ENCODE measurements at places on chromosomes 1 and 21.

GRCh38 chr1:31181515-31182343 lies 58.0 kb downstream of the NKAIN1 start:
- DNase-seq, result peak; percentile 56

DNA sequence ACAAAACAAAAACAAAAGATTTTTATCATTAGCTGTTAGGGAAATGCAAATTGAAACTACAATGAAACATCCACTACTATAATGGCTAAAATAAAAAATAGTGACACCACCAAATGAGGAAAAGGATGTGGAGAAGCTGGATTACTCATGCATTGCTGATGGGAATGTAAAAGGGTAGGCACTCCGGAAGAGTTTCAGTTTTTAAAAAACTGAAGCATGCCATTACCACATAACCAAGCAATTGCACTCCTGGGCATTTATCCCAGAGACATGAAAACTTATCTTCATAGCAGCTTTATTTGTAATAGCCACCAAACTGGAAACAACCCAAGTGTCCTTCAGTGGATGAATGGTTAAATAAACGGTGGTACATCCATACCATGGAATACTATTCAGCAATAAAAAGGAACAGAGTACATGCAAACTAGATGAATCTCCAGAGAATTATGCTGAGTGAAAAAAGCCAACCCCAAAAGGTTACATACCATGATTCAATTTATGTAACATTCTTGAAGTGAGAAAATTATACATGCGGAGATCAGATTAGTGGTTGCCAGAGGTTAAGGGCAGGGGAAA lies 14.5 kb upstream of the CFAP298 start:
- no peak for DNase-seq

DNA sequence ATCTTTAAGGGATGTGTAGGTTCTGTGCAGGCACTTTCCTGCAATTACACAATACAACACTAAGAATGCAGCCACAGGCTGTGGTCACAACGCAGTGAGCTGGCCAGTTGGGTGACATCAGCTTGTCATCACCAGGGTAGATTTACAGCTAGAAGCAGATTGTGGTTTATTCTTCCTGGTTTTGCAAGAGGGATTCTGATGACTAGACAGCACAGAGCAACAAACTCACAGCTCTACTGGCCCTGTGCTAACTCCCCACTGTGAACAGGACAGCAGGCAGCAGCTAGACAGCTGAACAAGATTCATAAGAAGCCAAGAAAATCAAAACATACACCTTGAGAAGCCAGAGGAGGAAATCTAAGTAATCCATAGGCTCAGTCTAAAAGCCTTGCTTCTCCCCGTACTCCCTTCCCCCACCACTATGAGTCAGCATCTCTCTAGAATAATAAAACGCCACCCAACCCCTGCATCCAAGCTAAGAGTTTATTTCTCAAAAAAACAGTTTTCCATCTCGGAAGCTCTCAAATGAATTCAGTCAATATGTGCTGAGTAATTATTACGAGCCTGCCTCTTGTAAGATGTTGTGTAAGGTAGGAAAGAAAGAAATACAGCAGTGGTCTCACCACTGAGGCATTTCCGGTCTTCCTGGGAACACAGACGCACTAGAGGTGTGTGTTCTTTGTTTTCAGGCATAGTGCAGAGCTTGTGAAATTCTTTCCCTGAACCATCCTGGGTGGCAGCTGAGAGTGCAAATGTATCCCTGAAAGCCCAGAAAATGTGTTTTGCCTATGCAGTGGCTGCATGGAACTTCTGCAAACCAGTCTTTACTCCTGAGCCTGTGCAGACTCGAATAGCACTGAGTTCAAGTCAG lies 162.8 kb downstream of the NTPCR start:
- DNase-seq, result peak; percentile 96

- DNase-seq, result peak; percentile 96
Measured at GRCh38 chr1:33300673-33301072, 20.2 kb downstream of the A3GALT2 start.

DNA sequence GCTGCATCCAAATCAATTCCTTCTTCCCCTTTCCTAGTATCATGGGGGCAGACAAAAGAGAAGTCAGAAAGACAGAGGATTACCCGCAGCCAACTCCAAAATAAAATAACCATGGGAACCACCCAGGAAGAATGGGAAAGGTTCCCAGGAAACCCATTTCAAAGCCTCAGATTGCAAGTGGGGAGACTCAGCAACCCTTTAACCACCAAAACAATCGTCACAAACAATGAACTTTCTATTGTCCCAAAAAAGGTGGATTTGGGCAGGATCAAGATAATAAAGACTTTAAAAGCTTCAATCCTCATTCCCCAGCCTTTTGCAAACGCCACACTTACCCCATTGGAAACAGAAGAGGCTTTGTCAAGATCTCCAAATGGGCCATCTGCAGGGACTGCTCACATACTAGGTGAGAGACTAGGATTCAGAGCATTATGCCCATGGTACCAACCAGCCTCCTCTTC lies 5.1 kb downstream of the TIAM1 start:
- no peak for DNase-seq

GRCh38 chr1:22529901-22530621 lies 33.2 kb upstream of the EPHA8 start:
- DNase-seq, result peak; percentile 35

DNA sequence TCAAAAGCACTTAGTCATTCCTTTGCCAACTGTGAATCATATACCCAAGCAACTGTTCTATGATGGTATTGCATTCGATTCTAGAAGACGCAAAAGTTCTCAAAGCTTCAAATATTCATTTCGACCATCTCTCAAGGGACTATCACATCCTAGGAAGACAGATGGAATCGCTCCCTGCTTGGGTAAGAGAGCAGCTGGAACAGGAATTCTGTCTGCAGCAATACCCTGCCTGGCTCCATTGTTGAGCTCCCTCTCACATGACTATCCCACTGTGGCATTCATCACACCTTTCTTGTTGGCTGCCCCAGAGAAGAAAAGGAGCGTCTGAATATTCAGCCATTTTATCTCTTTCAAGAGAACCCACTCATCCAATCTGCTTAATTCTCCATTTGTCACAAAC lies 397.7 kb downstream of the NTNG1 start:
- DNase-seq, result no peak

- no peak for DNase-seq
Measured at GRCh38 chr21:46117586-46118315, 19.8 kb downstream of the COL6A2 start.

- DNase-seq, result no peak
Measured at GRCh38 chr1:96445302-96445701, 276.3 kb upstream of the PTBP2 start.

- DNase-seq, result peak; percentile 1
Measured at GRCh38 chr1:58209575-58209974, 337.0 kb downstream of the OMA1 start.

- DNase-seq, result peak; percentile 49
Measured at GRCh38 chr1:61951731-61952580, 209.7 kb downstream of the PATJ start.

GRCh38 chr1:100320311-100321099 lies 31.8 kb upstream of the CDC14A start:
- no peak for DNase-seq

GRCh38 chr1:239914751-239915231 lies 176.9 kb upstream of the FMN2 start:
- DNase-seq, result peak; percentile 82

DNA sequence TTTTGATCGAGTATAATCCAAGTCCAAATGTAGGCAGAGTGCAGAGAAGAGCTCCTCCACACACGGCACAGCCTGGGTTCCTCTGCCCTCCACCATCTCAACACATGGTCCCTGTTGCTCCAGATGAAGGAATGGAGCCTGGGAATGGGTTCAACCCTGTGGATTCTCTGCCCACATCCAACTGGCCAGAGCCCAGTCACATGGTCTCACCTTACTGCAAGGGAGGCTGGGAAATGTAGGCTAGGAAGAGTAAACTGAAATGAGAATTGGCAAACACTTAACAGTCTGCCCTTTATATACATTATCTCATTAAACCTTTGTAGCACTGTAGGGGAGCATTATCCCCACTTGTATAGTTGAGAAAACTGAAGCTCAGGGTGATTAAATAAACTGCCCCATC lies 60.1 kb upstream of the RAB4A start:
- DNase-seq, result no peak

GRCh38 chr1:181778640-181779260 lies 282.8 kb downstream of the ZNF648 start:
- DNase-seq, result no peak

DNA sequence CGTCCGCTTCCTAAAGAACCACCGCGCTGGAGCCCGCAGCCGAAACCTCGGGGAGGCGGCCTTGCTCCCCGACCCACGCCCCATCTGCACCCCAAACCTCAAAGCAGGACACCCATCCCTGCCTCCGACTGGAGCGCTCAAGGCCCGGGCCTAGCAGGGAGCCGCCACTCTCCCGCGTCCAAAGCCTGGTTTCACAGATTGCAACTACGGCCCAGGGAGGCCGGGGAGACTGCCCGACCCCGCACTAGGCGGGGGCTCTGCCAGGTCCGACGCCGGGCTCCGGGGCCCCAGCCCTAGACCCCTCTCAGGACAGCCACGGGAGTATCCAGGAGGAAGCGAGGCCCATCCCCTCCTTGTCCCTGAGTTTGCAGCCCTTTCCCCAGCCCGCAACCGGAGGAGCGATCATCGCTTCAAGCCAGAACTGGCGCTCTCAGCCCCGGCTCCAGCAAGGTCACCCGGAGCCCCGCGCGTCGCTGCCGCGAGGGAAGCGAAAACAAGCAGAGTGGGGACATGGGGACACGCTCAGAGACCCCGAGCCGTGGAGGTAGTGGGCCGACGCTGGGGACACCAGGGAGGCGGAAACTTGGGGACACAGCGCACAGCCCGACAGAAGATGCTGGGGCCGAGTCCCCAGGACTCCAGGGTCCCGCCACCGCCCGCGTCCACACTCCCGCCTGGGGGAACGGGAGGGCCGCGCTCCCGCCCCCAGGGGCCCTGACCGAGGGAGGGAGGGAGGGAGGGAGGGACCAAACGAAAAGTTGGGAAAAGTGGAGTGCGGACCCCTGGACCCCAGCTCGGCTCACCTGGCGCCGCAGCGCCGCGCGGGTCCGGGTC lies 433 bp downstream of the TMEM200B start:
- DNase-seq, result peak; percentile 68

- DNase-seq, result no peak
Measured at GRCh38 chr1:231217056-231217455, 24.0 kb upstream of the GNPAT start.

DNA sequence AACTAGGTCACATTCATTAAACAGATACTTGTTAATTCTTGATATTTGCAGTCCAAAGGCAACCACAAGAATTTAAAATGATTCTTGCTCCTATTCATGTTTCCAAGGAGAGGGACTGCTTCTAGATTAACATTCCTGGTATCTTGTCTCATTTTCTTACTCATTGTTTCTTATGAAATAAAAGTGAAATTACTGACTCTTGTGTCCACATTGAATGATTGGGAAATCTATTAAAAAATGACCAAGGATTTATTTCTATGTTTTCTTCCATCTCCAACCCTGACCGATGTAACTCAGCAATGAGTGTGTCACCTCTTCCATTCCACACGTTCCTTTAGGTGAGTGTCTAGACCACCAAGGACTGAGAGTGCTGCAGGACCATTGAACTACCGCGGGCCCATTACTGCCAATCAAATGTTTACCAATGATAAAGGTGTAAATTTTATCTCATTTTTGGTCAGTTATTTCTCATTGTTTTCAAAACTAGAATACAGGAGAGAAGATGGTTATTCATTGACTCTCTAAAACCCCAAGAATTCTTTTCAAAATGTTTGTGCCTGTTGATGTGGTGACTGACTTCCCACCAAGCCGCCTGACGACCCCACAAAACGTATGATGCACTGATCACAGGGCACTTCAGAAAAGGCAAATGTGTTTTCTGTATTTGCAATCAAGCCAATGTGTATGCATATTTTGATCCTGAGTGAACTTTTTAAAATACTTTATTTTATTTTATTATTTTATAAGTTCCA lies 414.6 kb upstream of the PTBP2 start:
- DNase-seq, result peak; percentile 61

- no peak for DNase-seq
Measured at GRCh38 chr21:16851054-16851453, 661.8 kb upstream of the CXADR start.

DNA sequence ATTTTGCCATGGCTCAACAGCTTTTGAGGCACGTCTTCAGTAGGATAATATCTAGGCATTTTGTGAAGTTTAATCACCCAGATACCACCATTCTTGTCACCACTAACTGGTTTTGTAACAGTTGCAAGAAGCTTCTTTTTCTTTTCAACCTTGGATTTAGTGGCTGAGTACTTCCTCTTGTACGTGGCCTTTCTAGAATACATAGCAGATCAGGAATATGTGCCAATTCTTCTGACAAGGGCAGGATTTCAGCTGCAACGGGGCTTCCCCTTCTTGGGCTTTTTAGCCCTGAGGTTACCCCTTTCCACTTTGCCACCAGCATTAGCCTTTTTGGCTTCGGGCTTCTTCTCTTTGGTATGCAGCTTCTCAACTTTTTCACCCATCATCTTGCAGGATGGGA lies 79.3 kb upstream of the WARS2 start:
- DNase-seq, result no peak

- no peak for DNase-seq
Measured at GRCh38 chr1:208460823-208461222, 216.6 kb upstream of the PLXNA2 start.

DNA sequence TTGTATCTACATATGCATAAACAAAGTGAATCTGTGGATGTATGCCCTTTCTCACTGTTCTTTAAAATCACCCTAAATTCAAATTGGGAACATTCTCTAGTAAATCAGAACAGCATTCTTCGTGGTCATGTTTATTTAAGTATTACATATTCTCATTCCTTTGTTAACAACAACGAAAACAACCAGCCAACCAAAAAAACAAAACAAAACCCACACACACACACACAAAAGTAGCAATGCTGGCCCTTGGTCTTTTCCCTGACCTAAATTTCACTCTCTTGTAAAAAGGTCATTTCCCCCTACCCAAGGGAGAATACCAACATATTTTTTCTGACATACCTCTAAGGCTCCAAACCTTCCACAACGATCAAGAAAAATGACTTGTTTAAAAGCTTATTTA lies 102.6 kb downstream of the NRIP1 start:
- peak; percentile 54 for DNase-seq

DNA sequence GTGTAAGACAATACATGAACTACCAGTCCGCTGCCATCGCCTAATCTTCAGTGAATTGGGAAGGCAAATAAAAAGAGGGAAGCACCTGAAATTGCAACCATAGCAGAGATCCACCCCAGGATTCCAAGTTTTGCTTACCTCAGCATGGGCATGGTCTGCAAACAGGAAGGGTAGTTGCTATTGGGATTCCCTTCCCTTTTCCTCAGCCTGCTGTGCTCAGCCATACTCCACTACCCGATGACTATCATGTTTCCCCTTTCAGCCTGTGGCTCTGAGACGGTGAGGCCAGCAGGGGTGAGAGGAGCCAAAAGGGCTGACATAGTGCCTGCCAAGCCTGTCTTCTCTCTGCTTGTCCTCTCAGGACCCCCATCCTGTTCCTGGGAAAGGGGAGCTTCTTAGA lies 64.2 kb downstream of the GPR137B start:
- DNase-seq, result no peak

GRCh38 chr21:28309596-28309995 lies 683.1 kb downstream of the LTN1 start:
- DNase-seq, result no peak

- DNase-seq, result no peak
Measured at GRCh38 chr1:42838482-42839190, 7.8 kb upstream of the ZNF691 start.

GRCh38 chr1:154483941-154484803 lies 17.8 kb upstream of the TDRD10 start:
- DNase-seq, result peak; percentile 65

- no peak for DNase-seq
Measured at GRCh38 chr1:171014880-171015279, 75.8 kb upstream of the FMO3 start.
